ENCODE measurements at places on chromosomes 4 and X. TPM values are rescaled to one million over a fixed set of nuclear protein-coding genes. Genes with fewer than 3 reads are reported as not detected.

- H3K27ac ChIP-seq = no peak overlapping the region
- H3K4me3 ChIP-seq = no peak overlapping the region
- no peaks in the 10 kb centered on the region for H3K27me3 ChIP-seq
- H3K4me1 ChIP-seq = no peaks in the 10 kb centered on the region
Measured at GRCh38 chrX:120350450-120351138, 11.3 kb upstream of the ATP1B4 start.

DNA sequence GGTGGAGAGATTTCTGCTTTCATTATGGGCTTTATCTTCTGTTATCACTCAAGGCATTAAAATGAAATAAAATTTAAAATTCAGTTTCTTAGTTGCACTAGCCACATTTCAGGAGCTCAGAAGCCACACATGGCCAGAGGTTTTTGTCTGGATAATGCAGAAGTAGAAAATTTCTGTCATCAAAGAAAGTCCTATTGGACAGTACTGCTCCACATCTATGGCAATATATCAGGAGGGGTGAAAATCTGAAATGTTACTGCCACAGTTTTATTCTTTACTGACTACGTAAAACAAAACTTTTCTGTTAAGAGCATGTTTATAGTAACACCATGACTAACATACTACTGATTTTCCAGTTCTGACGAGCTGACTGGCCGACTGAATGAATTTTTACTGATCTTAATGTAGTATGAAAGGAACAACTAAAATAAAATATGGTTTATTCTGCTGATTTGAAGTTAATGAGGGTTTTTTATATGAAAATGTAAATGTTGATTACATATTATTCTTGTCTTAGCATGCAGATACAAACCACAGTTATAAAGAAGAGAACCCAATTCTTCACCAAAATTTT, 264.0 kb upstream of the HAND2 start:
- no peak overlapping the region for H3K4me3 ChIP-seq
- no peaks in the 10 kb centered on the region for H3K36me3 ChIP-seq
- no peak overlapping the region for H3K27ac ChIP-seq
- no peak for DNase-seq

The KCNIP4 gene
- total RNA-seq = 0.55 TPM

The SLITRK2 gene
- not detected for total RNA-seq

The IQCM gene
- not detected for total RNA-seq

The TBC1D8B gene
- total RNA-seq = 11.0 TPM

The GLRA2 gene
- total RNA-seq = not detected

DNA sequence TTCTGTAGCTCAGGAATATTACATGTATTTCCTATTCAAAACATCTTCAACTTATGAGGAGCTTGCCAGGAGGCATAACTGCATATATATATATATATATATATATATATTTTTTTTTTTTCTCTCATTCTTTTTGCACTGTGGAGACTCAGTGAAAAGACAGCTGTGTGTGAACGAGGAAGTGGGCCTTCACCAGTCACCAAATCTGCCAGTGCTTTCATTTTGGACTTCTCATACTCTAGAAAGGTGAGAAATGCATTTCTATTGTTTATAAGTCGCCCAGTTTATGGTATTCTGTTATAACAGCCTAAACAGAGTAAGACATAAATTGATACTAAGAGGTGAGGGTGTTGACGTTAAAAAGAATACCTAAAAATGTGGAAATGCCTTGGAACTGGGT, 710.6 kb downstream of the TRAM1L1 start:
- no peaks in the 10 kb centered on the region for H3K27me3 ChIP-seq
- no peak for DNase-seq
- no peak overlapping the region for H3K27ac ChIP-seq
- no peaks in the 10 kb centered on the region for H3K36me3 ChIP-seq
- no peak overlapping the region for H3K4me3 ChIP-seq

The TXK gene
- total RNA-seq = not detected

The ADAM29 gene
- not detected for total RNA-seq

DNA sequence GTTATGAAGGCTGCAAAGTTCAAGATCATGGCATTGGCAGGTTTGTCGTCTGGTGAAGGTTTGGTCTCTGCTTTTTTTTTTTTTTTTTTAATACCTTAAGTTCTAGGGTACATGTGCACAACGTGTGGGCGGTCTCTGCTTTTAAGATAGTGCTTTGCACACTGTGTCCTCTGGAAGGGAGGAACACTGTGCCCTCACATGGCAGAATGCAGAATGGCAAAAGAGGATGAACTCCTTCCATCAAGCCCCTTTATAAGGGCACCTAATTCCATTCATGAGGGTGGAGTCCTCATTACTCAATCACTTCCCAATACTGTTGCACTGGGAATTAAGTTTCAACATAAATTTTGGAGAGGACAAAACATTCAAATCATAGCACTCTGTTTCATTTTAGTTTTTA, 101.4 kb downstream of the GLRA2 start:
- H3K36me3 ChIP-seq = no peaks in the 10 kb centered on the region
- no peaks in the 10 kb centered on the region for H3K27me3 ChIP-seq
- no peak overlapping the region for H3K27ac ChIP-seq
- H3K4me1 ChIP-seq = no peaks in the 10 kb centered on the region
- H3K4me3 ChIP-seq = no peak overlapping the region

DNA sequence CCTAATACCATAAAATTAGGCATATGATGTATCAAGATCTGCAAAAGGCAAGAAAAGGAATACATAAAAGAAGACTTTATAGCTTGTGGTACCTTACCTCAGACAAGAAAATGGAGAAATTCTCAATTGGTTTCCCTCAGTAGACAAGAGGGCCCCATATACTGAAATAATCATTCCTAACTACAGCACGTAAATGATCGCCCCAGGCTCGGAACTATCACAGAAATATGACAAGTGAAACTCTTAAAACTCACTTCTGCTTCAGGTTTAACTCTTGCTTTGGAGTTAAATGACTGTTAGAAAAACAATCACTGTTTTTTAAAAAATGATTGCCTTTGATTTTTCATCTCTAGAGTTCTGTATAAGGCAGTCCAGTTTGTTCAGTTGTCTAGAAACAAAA, 38.6 kb upstream of the NAP1L5 start:
- no peak overlapping the region for H3K4me3 ChIP-seq
- H3K36me3 ChIP-seq = peaks cover 22% of the 10 kb centered on the region
- no peaks in the 10 kb centered on the region for H3K27me3 ChIP-seq
- no peaks in the 10 kb centered on the region for H3K4me1 ChIP-seq

DNA sequence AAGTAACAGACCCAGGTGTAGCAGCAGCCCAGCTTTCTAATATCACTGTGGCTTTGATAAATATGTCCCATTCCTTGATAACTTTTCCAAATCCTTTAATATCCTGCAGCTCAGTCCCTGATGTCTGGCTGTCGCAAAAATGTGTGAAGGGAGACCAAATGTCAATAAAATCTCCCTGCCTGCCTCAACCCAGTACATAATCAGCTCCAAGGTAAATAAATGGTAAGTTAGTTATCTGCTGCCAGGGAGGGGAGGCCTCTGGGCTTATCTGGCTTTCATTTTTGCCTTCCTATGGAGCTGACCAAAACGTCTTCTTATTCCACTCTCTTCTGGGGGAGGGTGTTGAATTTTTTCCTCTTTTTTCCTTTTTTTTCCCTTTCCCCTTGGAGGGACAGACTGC, 630.6 kb downstream of the MID1IP1 start:
- peaks cover 8% of the 10 kb centered on the region for H3K27me3 ChIP-seq
- no peaks in the 10 kb centered on the region for H3K36me3 ChIP-seq
- DNase-seq = no peak
- no peaks in the 10 kb centered on the region for H3K4me1 ChIP-seq

- H3K4me1 ChIP-seq = peaks cover 6% of the 10 kb centered on the region
- H3K27ac ChIP-seq = no peak overlapping the region
- H3K36me3 ChIP-seq = no peaks in the 10 kb centered on the region
- peaks cover 3% of the 10 kb centered on the region for H3K27me3 ChIP-seq
- no peak for DNase-seq
Measured at GRCh38 chr4:38526412-38526811, 137.6 kb upstream of the KLF3 start.

GRCh38 chrX:16643176-16643575, 6.8 kb upstream of the S100G start:
- no peak for DNase-seq
- H3K4me3 ChIP-seq = no peak overlapping the region
- H3K36me3 ChIP-seq = peaks cover 30% of the 10 kb centered on the region
- peaks cover 28% of the 10 kb centered on the region for H3K4me1 ChIP-seq
- no peaks in the 10 kb centered on the region for H3K27me3 ChIP-seq
- peak overlapping the region; percentile 53 for H3K27ac ChIP-seq

- H3K27ac ChIP-seq = no peak overlapping the region
- H3K27me3 ChIP-seq = no peaks in the 10 kb centered on the region
- peaks cover 62% of the 10 kb centered on the region for H3K36me3 ChIP-seq
- no peaks in the 10 kb centered on the region for H3K4me1 ChIP-seq
Measured at GRCh38 chr4:13599159-13599558, 28.4 kb downstream of the BOD1L1 start.

GRCh38 chrX:38656350-38656915, 95.1 kb downstream of the TSPAN7 start:
- H3K4me3 ChIP-seq = no peak overlapping the region
- DNase-seq = no peak
- no peak overlapping the region for H3K27ac ChIP-seq
- no peaks in the 10 kb centered on the region for H3K4me1 ChIP-seq
- no peaks in the 10 kb centered on the region for H3K27me3 ChIP-seq

The AKAP4 gene
- total RNA-seq = not detected

DNA sequence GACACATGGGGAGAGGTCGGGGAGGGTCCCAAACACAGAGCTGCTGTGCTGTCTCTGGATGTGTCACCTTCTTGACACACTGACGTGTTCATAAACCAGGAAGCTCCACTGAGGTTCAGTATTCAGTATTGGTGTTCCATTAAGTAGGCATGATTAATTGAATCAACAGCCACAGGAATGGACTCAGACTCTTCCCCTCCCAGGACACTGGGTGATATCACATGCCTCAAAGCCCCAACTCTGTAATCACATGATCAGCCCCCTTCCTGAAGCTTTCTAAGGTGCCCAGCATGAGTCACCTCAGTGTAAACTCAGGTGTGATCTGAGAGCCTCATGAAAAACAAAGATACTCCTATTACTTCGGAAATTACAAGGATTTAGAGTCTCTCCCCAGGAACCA, 21.1 kb upstream of the HNRNPD start:
- DNase-seq = no peak
- H3K4me1 ChIP-seq = no peaks in the 10 kb centered on the region
- H3K36me3 ChIP-seq = no peaks in the 10 kb centered on the region
- H3K27ac ChIP-seq = no peak overlapping the region
- no peak overlapping the region for H3K4me3 ChIP-seq

DNA sequence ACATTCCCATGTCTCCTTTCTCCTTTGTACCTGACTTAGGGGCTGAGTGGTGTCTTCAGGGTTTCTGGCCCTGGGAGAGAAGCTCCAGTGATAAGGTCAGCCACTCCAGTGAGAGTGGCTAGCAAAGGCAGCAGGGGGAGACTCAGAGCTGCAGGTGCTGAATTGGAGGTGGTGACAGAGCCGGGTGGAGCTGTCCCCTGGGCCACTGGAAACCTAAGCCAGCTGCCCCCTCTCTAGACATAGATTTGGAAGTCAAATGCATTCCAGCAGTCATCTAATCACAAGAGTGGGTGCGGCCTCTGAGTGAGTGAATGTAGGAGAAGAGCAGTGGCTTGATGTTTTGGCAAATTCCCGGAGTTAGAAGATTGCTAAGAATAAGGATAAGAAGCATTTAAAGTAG, 28.5 kb downstream of the TRIM2 start:
- peak overlapping the region; percentile 16 for H3K4me3 ChIP-seq
- no peak for DNase-seq
- peaks cover 58% of the 10 kb centered on the region for H3K4me1 ChIP-seq
- H3K36me3 ChIP-seq = peaks cover 3% of the 10 kb centered on the region
- H3K27me3 ChIP-seq = no peaks in the 10 kb centered on the region

DNA sequence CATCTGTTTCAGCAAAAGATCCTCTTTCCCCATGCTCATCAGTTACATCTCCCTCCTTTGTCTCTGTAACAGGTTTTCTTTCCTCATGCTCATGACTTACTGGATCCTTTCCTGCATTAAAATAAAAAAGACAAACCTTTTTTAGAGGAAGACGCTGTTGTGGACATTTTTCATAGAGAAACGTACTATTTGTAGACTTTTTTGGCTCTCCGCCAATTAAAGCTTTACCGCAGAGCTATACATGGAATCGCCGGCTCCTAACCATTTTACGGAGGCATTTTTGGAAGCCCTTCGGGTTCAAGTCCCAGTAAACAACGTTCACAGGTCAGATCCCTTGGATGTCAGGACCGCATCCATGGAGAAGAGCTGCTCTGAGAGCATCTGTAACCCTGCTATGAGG, 1.3 kb downstream of the FAM9C start:
- no peaks in the 10 kb centered on the region for H3K27me3 ChIP-seq
- no peak for DNase-seq
- H3K36me3 ChIP-seq = no peaks in the 10 kb centered on the region
- peaks cover 7% of the 10 kb centered on the region for H3K4me1 ChIP-seq
- no peak overlapping the region for H3K27ac ChIP-seq

The HS3ST1 gene
- total RNA-seq = 0.27 TPM

GRCh38 chr4:173860094-173860493, 330.1 kb upstream of the HAND2 start:
- no peaks in the 10 kb centered on the region for H3K36me3 ChIP-seq
- H3K4me1 ChIP-seq = no peaks in the 10 kb centered on the region
- DNase-seq = no peak
- no peak overlapping the region for H3K27ac ChIP-seq
- no peak overlapping the region for H3K4me3 ChIP-seq
- H3K27me3 ChIP-seq = peaks cover 2% of the 10 kb centered on the region

The PIR gene
- 18.7 TPM for total RNA-seq

- DNase-seq = no peak
- no peak overlapping the region for H3K4me3 ChIP-seq
- H3K27me3 ChIP-seq = no peaks in the 10 kb centered on the region
- no peaks in the 10 kb centered on the region for H3K4me1 ChIP-seq
- no peaks in the 10 kb centered on the region for H3K36me3 ChIP-seq
Measured at GRCh38 chr4:1493540-1494287, 87.5 kb upstream of the NKX1-1 start.

- no peak overlapping the region for H3K27ac ChIP-seq
- DNase-seq = no peak
- no peak overlapping the region for H3K4me3 ChIP-seq
Measured at GRCh38 chr4:185134307-185134869, 8.7 kb upstream of the SLC25A4 start.

The ZDHHC9 gene
- total RNA-seq = 29.3 TPM

DNA sequence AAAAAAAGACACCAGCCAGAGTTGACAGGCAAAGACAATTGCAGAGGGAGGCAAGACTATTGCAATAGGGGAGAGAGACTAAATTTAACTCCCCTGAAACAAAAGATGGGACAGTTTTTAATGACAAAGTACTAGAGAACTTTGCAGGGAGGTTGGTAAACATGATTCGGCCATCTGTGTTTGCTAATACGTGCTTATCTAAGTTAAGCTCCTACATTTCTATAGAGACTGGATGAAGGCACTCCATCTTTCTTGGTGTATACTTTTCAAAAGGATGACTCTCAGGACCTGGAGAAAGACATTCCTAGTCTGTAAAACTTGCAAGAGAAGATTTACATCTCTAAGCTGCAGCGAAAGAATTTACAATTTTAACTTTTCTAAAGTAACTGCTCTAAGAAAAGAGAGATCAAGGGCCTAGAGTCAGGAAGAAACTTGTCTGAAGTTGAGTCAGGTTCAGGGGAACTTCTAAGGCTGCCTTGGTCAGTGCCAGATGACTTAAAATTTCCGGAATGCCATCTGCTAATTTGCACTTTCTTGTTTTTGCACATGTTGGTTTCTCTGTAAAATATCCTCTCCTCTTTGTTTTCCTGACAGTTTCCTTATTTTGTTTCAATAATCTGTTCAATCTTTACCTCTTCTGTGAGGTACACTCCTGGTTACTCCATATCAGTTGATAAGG, 10.6 kb downstream of the ADAM29 start:
- H3K27ac ChIP-seq = no peak overlapping the region
- H3K27me3 ChIP-seq = peaks cover 13% of the 10 kb centered on the region
- H3K4me1 ChIP-seq = no peaks in the 10 kb centered on the region
- no peak overlapping the region for H3K4me3 ChIP-seq

The PRKG2 gene
- total RNA-seq = not detected

The CCDC160 gene
- total RNA-seq = 2.0 TPM

- no peaks in the 10 kb centered on the region for H3K27me3 ChIP-seq
- peak overlapping the region; percentile 89 for H3K27ac ChIP-seq
- no peak overlapping the region for H3K4me3 ChIP-seq
Measured at GRCh38 chr4:142380052-142380602, 466.0 kb downstream of the INPP4B start.
